ENCODE measurements at places on chromosomes 12 and 14.

GRCh38 chr12:68358532-68359485, 26.6 kb upstream of the MDM1 start:
- DNase-seq, result peak; percentile 15

GRCh38 chr12:11773889-11774677, 124.6 kb downstream of the ETV6 start:
- DNase-seq, result no peak

- DNase-seq, result no peak
These were observed 1128.3 kb upstream of the FLRT2 start for GRCh38 chr14:84401631-84402030.

- DNase-seq, result no peak
These were observed 25.2 kb upstream of the KLHL42 start for GRCh38 chr12:27754795-27755194.

DNA sequence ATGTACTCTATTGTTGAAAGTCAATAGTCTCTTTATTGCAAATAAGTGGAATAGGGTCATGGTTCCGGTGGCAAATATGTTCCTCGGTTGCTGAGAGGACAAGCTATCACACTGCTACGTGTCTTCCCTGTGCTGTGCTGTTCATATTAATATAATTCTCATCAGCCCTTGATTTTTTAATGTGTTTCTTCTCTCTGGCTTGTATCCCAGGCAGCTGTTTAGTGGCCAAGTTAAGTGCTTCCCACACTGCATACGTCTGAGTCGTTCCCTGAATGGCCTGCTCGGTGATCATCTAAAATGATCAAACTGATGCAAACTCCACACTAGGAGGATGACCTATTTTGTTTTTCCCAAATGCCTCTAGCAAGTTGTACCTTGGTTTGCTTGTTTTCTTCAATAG, 186.4 kb downstream of the ANO6 start:
- no peak for DNase-seq
